ENCODE measurements at places on chromosomes 5 and 9.

GRCh38 chr9:115213818-115214334 lies 95.9 kb upstream of the TNC start:
- DNase-seq, result peak; percentile 33

DNA sequence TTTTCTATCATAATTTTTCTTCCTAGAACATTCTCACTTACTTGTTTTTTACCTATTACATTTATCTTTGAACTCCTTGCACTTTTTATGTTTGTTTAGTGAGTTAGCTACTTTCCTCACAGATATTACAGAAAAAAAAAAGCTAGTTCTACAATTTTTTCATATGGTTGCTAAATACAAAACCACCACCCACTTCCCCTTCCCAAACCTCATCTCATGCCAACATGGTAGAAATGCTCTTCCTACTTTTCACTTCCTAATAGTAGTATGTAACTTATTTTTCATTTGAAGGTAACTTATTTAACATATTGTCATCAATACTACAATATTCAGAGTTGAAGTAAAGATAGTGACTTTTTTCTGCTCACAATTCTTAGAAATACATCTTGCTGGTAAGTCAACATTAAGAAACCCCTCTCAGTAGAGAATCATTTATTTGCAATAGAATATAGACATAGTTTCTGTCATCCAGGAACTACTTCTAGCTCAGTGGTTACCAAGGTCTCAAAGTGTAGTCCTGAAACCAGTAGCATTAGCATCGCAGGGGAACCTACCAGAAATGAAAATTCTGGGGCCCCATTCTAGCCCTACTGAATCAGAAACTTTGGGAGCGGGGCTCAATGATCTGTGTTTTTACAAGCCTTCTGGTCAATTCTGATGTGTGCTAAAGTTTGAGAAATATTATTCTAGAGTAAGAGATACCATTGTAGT lies 1124.6 kb downstream of the DTWD2 start:
- DNase-seq, result no peak

GRCh38 chr9:27078685-27079084 lies 30.3 kb upstream of the TEK start:
- no peak for DNase-seq

DNA sequence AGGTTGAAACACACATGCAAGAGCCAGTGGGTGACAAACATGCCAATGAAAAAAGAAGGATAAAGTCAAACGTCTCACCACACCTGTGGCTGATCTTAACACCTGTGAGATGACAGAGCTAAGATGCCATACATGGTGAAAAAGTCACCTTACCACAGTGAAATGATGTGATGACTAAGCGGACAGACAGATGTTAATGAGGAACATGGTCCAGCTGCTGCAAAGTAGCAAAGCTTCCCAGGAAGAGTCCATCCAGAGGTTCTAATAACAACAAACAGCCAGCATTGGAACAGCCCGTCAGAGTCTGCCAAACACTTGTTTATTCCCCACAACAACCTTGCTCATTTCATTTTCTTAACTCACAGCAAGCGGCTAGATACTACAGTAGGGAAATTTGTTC lies 1.9 kb downstream of the KIAA1191 start:
- DNase-seq, result no peak

DNA sequence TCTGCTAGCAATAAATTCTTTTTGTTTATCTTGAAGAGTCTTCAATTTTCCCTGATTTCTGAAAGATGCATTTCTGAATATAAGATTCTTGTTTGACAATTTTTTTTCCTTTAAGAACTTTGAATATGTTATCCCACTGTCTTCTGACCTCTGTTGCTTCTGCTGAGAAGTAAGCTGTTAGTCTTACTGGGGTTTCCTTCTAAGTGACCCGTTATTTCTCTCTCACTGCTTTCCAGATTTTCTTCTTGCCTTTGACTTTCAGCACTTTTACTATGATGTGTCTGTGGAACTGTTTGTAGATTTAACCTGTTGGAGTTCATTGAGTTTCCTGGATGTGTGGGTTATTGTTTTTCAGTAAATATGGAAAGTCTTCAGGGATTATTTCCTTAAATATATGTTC lies 205.3 kb upstream of the NFIL3 start:
- no peak for DNase-seq

GRCh38 chr5:156698323-156698722 lies 151.8 kb upstream of the PPP1R2B start:
- DNase-seq, result no peak

Data from ELF-1 (cell line).